ENCODE measurements at places on chromosomes 4 and X.
A peak's percentile ranks its signal among the peaks of the same experiment; 100 is the strongest.

DNA sequence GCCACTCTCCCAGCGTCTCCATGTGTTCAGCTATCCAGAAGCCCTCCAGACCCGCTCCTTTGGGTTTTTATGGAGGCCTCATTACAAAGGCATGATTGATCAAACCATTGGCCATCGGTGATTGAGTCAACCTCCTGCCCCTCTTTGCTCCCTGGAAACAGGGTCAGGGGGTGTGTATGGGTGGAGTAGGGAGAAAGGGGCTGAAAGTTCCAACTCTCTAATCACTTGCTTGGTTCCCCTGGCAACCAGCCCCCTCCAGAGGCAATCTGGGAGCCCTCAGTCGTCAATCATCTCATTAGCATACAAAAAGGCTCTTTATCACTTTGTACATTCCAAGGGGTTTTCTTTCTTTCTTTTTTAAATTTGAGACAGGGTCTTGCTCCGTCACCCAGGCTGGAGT, 2.3 kb downstream of the TRIM2 start:
- no peak for DNase-seq

GRCh38 chrX:15245896-15246295, 24.0 kb downstream of the ASB9 start:
- DNase-seq, result no peak

GRCh38 chr4:24001486-24002329, 111.9 kb upstream of the PPARGC1A start:
- DNase-seq, result no peak

GRCh38 chrX:45766981-45767501, 566.4 kb upstream of the DIPK2B start:
- DNase-seq, result peak; percentile 54

DNA sequence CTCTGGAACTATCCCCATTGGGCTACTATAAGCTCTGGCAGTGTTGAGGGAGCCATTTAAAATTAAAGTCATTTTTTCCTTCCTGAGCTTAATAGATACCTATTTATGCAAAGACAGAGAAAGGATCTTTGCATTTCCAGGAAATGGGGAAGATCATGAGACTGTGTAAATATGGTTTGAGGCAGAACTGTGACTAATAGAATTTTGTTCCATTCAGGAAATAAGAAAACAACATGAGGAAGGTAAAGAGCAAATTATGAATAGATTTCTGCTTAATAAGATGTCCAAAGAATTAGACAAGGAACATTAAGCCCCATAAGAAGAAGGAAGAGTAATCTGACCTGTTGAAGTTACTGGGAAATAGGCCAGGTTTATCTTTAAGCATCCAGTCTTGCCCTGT, 17.8 kb upstream of the TBC1D19 start:
- no peak for DNase-seq

- DNase-seq, result peak; percentile 24
These were observed 47.0 kb upstream of the MID1IP1 start for GRCh38 chrX:38754102-38754790.

GRCh38 chr4:109432203-109432602, 1.4 kb upstream of the SEC24B start:
- no peak for DNase-seq

- no peak for DNase-seq
These were observed 224.1 kb downstream of the KLHL13 start for GRCh38 chrX:117892469-117892868.

- no peak for DNase-seq
These were observed 202.6 kb upstream of the BCOR start for GRCh38 chrX:40300286-40300890.

All from AML-193 (cell line).